ENCODE measurements at places on chromosomes 3 and 15.
A peak's percentile ranks its signal among the peaks of the same experiment; 100 is the strongest.

GRCh38 chr3:194137506-194138474 is 1.8 kb downstream of the HES1 start:
- DNase-seq, result no peak

- no peak for DNase-seq
Measured at GRCh38 chr3:151377768-151378385, 6.7 kb downstream of the P2RY12 start.

DNA sequence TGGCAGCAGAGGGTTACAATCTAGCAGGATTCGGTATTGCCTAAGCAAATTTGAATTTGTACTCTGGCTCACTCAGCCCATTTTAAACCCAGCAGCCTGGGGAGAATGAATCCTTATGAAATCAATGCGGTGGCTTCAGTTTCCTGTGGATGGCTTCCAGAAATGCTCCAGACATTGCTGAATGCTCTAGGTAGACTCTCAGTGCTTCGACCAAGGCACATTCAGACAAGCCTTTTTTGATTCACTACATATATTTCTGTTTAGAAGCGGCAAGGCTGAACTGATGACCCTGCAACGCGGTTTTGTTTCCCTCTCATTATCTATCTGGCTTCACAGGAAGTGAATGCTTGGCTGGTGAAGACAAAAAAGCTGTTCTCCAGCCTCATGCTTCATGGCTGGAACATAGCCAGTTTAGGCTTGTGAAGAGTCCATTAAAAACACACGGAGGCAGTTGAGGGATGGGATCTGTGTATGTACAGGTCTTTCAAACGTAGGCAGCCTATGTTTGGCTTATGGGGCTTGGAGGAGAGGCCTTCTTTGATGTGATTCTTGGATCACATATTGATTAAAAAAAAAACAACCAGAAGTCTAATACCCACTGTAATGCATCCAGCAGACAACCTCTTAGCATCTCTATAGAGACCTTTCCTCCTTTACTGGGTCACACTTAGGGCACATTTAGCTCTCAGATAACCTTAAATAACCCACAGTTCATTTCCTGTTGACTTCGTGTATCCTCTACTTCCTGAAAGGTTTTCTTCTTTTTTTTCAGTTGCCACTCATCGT is 400.2 kb upstream of the TBL1XR1 start:
- peak; percentile 70 for DNase-seq

DNA sequence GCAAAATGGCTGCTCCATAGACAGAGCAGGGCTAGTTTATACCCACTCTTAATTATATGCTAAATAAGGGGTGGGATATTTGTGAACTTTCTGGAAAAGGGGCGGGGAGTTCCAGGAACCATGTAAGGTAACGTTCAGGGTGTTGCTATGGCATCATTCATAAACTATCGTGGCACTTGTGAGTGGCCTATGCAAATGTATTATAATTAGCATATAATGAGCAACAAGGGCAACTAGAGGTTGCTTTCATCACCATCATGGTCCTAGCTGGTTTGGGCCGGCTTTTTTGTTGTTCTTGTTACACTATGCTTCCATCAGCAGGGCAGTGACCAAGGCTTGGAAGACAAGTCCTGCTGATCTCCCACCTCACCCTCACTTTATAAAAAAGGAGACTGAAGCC is 43.2 kb upstream of the FGD5 start:
- no peak for DNase-seq

- DNase-seq, result no peak
Measured at GRCh38 chr3:7630351-7630911, 769.5 kb downstream of the GRM7 start.

- DNase-seq, result peak; percentile 35
Measured at GRCh38 chr3:16841904-16842271, 42.9 kb upstream of the PLCL2 start.

- peak; percentile 53 for DNase-seq
Measured at GRCh38 chr15:82051664-82052063, 5.8 kb upstream of the MEX3B start.

DNA sequence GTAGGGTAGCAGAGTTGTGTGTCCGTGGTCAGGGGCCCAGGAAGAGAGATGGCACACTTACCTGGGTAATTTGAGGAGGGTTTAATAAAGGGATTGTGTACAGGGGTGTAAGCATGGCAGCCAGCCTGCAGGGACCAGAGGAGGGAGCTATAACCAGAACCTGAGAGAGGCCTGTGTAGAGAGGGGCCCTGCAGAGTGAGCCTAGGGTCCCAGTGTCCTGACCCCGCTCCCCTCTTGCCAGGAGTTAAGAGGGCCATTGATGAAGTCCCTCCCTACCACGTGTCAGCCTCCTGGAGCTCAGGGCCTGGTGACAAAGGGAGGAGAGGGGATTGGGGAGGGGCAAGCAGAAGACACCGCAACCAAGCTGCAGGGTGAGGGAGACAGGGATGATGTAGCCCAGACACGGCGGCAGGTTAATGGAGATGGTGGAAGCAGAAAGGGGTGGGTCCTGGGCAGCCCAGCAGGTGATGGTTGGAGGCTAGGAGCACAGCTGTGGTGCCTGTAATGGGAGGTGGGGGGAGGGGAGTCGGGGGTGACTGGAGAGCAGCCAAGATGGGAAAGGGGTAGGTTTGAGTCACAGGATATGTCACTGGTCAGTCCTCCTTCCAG is 165.4 kb upstream of the TOPAZ1 start:
- no peak for DNase-seq

DNA sequence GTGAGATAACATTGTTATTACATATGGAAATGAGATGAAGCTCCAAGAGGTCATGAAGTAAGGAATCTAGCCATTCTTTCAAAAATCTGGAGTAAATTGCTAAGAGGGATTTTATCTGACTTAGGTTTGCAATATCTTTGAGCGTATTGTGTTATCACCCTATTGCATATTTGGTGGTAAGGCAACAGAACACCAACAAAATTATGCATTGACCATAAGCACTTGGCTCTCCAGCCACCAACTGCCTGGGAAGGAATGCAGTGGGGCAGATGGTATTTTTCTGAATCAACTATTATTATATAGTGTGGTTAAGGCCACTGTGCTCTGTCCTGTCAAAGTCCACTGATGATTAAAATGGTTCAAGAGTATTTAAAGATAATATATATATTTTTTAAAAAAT is 287.9 kb upstream of the SEMA6D start:
- no peak for DNase-seq

DNA sequence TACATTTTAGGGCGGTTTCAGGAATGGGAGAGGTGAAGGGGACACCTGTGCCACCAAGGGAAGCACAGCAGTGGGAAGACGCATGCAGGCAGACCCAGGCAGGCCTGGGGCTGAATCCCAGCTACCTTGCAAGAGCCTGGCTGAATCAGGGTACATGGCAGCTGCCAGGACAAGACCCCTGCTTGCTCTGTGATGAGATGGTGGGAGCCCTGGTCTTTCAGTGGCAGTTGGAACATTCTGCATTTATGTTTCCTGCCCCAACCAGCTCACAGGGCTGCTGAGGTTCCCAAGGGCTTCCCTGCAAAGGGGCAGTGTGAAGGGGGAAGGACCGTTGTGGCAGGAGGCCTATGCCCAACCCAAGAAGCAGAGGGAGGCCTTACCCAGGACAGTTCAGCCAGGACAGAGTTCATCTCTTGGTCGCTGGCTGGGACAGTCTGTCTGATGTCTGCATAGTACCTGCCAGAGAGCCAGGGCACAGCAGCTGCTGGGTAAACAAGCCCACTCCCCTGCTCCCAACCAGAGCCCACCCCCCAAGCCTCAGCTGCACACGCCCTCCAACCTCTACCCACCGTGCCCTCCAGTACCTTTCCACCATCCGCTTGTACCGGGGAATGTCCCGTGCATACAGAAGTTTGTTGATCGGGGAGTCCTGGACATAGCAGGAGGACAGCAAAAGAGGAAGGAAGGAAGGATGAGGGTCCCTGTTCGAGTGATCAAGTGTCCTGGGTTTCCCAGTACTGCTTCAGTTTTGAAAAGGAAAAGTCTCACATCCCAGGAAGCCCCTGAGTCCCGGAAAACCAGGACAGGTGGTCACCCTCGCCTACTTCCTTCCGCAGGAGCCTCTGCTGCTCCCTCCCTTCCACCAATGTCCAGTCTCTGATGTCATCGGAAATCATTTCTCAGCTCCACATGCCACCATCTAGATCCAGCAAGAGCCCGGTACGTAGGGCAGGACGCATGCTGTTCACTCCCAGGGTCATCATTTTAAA is 23.1 kb downstream of the PLXNB1 start:
- no peak for DNase-seq

DNA sequence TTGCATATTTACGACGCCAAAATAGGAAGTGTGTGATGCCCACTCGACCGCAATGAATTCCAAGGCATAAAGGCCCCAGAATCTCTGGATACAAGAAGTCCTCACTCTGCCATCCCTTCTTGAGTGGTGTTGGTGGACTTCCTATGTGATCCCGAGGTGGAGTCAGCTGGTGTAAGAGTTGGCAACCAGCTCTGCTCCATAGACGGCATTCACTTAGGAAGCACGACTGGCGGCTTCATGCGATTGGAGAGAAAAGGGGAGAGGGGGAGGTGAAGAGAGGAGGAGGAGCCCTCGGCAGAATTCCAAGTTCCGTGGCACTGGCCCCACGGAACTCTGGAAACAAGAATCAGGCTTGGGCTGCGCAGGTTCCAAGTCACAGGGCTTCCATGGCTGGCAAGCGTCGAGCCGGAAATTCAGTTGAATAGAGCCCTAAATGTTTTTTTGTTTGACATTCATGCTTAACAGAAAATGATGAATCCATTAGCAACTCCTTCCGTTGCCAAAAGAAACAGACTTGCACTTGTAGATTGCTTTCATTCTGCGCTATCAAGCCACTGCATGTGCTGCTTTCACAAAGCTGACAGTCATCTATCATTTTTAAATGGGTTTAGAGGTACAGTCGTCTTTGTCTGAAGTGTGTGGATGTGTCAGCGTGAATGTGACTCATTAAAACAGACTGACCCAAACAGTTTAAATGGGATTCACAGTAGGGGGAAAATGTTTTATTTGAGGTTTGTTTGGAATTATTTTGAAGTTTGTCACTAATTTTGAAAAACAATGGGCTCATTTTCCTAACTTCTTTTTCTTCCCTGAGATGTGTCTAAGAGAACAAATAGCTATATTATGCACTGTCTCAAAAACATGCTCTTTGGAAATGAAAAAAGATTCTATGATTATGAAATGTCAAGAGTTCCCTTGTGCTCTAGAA is 428.3 kb upstream of the ATP11B start:
- peak; percentile 88 for DNase-seq

GRCh38 chr3:133573054-133573628 is 345 bp upstream of the CDV3 start:
- peak; percentile 100 for DNase-seq

GRCh38 chr15:45586601-45587094 is 531 bp upstream of the BLOC1S6 start:
- DNase-seq, result no peak

- no peak for DNase-seq
Measured at GRCh38 chr15:47184908-47185801, 532.1 kb upstream of the SEMA6D start.

DNA sequence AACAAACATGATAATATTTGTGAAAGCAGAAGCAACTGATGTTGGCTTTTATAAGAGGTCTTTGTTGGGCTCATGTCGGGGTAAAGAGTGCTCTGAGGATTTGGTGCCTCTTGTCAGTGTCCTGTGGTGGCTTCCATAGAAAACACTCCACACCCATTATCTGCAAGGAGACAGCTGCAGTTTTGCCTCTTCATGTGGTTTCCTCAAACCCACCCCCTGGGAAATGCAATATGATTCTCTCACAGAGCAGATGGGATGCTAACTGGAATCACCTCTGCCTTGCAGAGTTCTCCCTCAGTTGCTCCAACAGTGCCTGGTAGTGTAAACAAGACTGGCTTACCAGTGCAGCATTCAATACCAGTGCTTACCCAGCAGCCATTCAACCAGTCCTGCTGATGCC is 771.4 kb upstream of the CFAP20DC start:
- no peak for DNase-seq

- no peak for DNase-seq
Measured at GRCh38 chr3:153166206-153166605, 4.2 kb downstream of the RAP2B start.

GRCh38 chr3:46669191-46669999 is 24.1 kb downstream of the ALS2CL start:
- DNase-seq, result no peak

DNA sequence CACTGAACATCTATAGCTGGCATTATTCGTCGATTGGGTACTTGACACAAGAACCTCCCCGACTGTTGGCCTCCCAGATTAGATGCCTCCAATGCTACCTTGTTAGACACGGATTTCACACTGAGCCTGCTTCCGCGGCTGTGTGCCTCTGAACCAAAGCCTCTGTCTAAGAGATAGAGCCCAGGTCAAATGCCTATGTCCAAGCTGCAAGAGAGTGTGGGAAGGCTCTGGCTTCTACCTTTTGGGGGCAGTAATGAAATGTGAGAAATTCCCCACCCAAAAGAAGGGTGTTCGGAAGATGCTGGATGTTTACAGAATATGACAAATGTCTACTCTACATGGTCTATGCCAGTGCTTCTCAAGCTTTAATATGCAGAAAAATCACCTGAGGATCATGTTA is 2.0 kb upstream of the RPUSD2 start:
- peak; percentile 47 for DNase-seq

DNA sequence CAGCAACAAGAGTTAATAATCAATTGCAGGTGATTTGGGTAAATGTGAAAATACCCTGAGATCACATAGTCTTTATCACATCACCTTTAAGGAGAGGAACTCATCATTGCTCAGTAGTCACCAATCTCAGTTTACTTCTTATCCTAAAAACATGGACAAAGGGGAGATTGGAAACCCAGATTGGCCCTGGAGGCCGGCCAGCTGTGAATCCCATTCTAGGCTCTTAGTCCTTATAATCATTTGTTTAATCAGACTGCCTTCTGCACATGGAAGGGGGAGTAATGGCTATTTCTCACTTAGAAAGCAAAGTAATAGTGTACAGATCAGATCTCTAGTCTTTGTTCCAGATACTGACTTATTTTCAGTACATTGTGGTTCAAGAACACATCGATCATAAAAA is 37.2 kb upstream of the CPB1 start:
- DNase-seq, result peak; percentile 26

DNA sequence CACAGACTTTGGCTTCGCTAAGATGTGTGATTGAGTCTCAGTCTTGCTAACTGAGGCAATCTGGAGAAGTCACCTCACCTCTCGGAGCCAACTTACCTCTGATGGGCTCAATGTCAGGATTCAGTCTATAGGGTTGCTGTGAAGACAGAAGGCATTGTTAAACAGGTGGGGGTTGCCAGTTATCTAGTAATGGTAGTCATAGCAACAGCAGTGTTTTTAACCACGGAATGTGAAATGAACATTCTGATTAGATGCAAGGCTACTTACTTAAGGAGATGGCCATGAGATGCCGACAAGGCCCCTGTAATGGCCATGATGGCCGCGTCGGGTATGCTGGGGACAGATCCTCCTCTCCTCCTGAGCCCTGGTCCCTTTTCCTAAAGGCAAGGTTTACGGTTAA is 243.1 kb downstream of the GABRG3 start:
- DNase-seq, result no peak
